ENCODE measurements at places on chromosomes 2 and 18.

- no peak for DNase-seq
Observed at GRCh38 chr2:18703555-18703954, 114.2 kb upstream of the NT5C1B start.

- DNase-seq = no peak
Observed at GRCh38 chr2:98759827-98760625, 29.1 kb upstream of the MGAT4A start.

- no peak for DNase-seq
Observed at GRCh38 chr18:30705943-30706342, 336.6 kb downstream of the DSC3 start.

DNA sequence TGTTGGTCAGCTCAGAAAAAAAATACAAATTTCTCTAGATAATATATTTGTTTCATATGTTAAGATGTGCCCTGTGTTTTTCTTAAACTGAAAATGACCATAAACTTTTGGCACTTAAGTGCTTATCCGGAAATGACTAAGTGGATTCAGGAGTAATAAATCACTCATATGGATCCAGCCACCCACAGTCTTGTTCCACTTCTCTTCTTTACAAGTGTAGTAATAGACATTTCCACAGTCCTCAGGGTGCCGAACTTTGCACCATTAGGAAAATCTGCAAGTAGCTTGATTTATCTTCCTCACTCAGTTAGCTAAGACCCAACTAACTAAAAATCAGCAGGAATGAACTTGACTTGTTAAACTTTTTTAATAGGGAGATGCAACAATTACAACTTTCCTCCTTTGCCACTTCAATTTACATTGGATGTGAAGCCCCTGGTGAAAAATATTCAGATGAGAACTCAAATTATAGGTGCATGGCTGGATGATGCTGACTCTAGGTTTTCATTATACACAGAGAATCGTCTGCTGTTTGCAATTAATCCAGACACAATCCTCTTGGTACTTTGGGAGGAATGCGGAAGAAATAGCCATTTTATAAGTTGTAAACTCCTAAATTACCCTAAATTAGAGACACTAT, 322.5 kb downstream of the ARHGAP15 start:
- DNase-seq = peak; percentile 1

- DNase-seq = no peak
Observed at GRCh38 chr2:97722227-97722626, 8.9 kb downstream of the ZAP70 start.

DNA sequence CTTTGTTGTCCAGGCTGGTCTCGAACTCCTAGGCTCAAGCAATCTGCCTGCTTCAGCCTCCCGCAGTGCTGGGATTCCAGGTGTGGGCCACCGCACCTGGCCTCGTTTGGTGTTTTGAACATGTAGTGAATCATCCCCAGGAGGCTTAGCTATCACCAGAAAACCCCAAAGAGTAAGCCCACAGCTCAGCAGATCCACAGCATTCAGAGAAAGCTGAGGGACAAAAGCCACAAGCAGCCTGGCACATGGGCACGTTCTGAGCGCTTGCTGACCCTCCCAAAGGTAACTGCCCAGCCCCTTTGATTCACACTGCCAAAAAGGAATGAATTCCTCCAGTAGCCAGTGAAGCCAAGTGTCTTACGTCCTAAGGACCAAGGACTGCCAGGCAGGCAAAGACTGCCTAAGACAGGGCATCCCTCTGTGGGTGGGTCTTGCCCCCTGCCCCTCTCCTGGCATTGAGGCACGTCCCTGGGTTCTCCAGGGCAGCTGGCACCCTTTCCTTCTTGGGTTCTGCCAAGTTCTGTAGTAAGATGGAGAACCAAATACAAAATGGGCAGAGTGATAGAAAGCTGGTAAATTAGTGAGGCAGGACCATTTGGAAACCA, 31.7 kb downstream of the MBP start:
- no peak for DNase-seq

GRCh38 chr2:66317268-66317890, 117.5 kb upstream of the MEIS1 start:
- DNase-seq = no peak

GRCh38 chr2:24512404-24512803, 21.4 kb downstream of the NCOA1 start:
- no peak for DNase-seq

- no peak for DNase-seq
Observed at GRCh38 chr2:71941726-71942525, 205.7 kb downstream of the CYP26B1 start.

GRCh38 chr2:212926940-212927339, 224.5 kb downstream of the IKZF2 start:
- DNase-seq = no peak

DNA sequence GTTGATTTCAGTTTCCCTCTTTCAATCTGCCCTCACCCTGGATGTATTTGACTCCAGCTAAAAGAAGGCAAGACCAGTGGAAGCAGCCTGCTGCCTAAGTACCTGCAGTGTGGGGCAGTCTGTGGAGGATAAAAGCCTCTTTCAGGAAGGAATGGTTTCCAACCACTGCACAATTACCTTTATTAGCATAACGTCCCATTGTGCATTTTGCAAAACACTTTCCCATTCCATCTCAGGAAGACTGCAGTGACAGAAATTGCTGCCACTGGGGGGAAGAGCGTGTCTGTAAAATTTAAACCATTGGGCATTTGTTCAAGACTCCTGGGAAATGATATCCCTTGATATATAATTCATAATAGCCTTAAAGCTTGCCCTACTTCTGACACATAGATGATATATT, 26.2 kb downstream of the CYRIA start:
- no peak for DNase-seq

DNA sequence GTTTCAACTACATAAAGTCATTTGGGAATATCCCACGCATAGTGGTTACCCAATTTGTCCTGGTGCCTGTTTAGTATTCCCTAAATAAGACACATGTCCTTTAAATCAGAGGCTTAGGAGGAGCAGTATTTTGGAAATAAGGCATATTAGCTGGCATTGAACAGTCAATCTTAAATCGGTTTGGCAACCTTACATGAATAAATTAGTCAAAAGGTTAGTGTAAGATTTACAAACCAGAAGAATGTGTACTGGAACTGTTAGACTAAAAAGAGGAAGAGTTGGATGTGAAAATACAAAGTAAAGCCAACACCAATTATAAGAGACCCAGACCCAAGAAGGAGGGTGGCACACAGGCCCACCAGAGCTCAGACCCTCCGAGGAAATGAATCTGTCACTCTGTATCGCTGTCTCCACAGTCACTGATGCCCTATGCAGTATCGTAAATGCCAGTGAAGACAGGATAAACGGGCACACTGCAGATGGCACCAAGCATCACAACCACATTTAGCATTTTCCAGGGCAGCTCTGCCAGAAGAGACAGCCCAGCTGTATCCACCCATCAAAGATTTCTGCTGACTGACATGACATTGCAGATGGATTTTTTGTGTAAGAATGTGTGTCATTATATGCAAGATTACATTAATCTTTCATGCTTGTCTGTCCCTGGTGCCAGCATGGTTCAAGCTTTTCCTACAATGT, 90.4 kb downstream of the CERKL start:
- no peak for DNase-seq

DNA sequence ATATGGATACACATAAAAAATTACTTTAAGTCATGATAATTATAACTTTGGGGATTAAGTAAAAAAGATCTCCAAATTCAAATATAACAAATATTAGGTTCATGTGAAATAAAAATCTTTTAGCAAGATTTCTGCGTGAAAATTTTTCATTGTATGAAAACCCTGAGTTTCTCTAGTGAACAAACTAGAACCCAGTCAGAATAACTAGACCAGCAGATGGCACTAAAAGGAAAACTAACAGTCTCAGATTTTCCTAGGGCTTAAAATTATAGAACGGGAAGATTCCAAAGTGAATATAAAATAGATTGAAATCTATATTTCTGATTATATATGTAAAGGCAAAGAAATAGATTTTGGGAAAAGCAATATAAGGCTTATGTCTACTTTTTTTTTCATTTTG, 43.3 kb downstream of the TMEM200C start:
- no peak for DNase-seq

DNA sequence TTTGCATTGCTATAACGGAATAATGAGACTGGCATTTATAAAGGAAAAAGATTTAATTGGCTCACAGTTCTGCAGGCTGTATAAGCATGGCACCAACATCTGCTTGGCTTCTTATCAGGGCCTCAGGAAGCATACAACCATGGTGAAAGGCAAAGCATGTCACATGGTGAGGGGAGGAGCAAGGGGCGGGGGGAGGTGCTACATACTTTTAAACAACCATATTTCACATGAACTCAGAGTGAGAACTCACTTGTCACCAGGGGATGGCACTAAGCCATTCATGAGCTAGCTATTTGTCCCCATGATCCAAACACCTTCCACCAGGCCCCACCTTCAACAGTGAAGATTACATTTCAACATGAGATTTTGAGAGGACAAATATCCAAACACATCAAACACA, 188.7 kb downstream of the MBD5 start:
- DNase-seq = no peak

- no peak for DNase-seq
Observed at GRCh38 chr2:32882816-32883810, 63.6 kb upstream of the LTBP1 start.

- DNase-seq = no peak
Observed at GRCh38 chr18:627231-627630, 30.2 kb upstream of the TYMS start.

- DNase-seq = no peak
Observed at GRCh38 chr2:25699216-25699615, 25.8 kb upstream of the DTNB start.

GRCh38 chr2:68295516-68295915, 24.2 kb downstream of the CNRIP1 start:
- no peak for DNase-seq
